Stimulated activated CD8-positive, alpha-beta memory T cell treated with anti-CD3 and anti-CD28 coated beads, Interleukin-2, amount 100 ng/mL, for 1 hour (primary cell): ENCODE measurements at places on chromosomes 11 and 22.

GRCh38 chr22:35973388-35973787 lies 55.2 kb downstream of the RBFOX2 start:
- no peak for DNase-seq

DNA sequence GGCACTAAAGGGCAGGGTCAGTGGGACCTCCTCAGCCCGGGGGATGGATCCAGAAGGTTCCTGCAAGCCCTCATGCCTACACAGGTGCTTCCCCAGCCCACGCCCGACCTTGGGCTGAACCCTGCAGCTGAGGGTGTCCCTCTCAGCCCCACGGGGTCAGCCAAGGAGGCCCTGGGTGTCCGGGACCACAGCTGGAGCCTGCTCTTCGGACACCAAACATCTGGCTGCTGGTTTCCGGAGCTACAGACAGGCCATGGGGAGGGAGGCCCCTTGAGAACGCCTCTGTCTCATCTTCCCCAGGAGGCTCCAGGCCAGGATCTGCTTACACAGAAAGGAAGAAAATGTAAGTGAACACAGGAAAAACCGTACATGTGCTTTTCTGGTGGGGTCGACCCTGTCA lies 355.7 kb downstream of the MN1 start:
- no peak for DNase-seq

DNA sequence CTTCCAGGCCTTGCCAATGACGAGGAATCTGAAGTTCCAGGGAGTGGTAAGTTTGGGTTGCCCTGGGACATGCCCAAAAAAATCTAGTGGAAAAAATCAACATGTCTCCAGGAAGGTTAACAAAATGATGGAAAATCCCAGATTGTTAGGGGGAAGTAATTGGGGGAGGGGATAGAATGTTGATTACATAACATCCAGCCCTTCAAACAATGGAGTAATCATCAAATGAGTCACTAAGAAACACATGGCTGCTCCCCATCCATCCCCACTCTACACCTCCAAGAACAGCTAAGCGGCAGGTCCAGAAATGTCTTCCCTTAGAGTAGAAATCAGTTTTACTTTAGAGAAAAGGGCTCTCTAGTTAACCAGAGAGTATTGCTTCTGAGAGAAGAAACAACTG lies 94.9 kb downstream of the ETS1 start:
- no peak for DNase-seq

DNA sequence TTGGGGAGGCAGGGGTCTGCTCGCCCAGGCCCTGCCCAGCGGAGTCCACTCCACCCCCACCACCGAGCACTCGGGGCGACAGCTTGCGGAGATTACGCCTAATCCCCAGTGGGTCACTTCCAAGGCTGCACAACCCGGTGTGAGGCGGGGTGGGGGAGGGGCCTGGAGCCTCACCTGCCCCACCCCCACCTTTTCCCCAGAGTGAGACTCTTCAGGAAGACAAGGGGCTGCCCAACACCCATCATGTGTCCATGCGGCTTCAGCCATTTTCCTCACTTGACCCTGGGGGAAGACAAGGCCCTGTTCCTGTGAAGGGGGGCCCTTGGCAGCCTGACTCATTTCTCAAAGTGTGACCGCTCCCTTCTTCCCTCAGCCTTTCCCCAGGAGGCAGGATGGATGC lies 12.5 kb downstream of the SYNGR1 start:
- no peak for DNase-seq

GRCh38 chr11:17898782-17899181 lies 114.1 kb downstream of the SERGEF start:
- no peak for DNase-seq

DNA sequence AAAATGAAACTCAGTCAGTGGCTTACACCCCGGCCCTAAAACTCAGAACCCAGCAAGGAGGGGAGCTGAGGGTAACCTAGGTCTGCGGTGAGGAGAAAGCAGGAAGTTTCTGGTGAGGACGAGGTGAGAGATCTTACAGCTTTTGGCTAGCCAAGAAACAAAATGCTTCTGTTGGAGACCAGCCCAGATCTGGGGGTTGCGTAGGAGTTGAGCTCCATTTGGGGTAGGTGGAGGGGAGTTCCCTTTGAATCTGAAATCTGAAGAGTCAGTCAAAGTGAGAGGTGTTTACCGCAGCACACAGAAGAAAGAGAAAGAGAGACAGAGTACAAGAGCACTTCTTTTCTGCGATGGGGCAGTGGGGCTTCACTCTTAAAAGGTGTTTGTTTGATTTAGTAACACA lies 29.6 kb downstream of the EHF start:
- DNase-seq = peak; percentile 45

DNA sequence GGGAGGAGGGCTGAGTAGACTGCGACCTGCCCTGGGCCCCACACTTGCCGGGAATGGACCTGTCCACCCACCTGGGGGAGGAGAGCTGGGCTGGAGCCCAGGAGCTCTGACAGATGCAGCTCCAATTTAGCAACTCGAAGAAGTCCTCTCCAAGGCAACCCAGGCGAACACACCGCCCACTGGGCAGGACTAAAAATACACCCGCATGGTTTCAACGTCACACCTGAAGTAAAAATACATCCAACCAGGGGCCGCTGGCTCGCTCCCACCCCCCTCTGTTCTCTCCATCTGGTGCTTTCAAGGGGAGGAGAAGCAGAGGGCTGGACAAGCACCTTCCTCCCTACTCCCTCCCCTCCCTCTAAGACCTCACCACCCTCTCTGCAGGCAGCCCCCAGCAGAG lies 119.9 kb downstream of the FEZ1 start:
- no peak for DNase-seq

- no peak for DNase-seq
Measured at GRCh38 chr22:35537232-35537631, 3.4 kb upstream of the RASD2 start.

- no peak for DNase-seq
Measured at GRCh38 chr11:1303126-1303821, 6.2 kb downstream of the TOLLIP start.

DNA sequence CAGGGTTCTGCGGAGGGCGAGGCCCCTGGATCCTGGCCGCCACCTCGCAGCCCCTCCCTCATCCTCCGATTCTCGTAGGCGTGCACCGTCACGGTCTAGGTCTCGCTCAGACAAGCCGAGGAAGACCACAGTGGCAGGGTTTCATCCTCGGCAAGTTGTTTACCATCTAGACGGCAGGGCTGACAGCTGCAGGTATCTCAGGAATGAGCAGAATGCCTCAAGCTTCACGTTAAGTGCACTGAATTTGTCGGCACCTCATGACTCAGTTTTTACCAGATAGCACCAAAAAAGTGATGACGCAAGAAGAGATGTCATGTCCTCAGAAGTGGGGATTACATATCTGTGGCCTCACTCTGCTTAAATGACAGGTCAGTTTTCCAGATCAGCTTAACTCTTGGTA lies 35.1 kb downstream of the WT1 start:
- DNase-seq = no peak

GRCh38 chr22:29060251-29060869 lies 1.3 kb downstream of the C22orf31 start:
- no peak for DNase-seq

DNA sequence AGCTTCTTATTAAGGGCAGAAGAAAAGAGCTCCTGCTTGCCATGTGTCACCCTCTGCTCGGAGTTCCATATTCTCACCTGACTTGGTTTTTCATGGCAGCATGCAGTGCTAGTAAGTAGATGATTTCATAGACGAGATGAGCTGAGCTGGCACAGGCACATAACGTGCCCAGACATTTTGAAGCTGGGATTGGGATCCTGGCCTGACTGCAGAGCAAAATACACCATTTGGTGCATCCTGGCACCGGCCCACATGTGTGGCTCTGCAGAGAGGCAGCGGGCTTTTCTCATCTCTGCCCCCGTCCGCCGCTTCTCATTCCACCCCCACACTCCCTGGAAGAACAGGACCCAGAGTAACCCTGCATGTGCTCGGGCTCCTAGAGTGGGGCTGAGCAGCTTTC lies 24.8 kb downstream of the FAM118A start:
- no peak for DNase-seq

DNA sequence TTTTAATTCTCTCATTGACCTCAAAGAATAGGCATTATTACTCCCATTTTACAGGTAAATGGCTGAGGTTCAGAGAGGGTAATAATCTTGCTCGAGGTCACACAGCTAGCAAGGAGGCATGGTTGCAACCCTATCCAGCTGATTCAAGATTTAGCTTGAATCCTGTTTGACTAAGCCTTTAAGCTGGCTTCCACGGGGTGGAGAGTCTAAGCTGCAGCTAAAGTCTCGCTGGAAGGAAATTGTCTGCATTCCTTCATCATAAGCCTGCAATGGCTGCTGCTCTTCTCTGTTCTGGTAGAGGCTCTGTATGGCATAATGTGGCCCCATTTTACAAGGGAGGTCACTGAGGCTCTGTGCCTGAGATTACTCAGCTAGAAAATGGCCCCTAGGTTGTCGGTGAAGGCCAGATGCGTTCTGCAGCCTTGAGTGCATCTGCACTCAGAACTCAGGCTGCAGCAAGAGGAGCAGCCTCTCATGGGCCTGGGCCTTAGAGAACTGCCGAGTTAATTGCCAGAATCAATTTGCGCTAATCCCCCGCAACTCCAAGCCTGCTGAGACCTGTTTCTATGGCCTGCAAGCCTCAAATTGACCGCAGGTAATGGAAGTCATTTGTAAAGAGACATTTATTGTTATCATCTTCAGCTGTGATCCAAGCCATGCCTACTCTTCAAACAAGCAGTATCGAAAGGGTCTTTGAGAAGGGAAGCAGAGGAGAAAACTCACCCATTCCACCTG lies 44.1 kb upstream of the SEZ6L start:
- no peak for DNase-seq

DNA sequence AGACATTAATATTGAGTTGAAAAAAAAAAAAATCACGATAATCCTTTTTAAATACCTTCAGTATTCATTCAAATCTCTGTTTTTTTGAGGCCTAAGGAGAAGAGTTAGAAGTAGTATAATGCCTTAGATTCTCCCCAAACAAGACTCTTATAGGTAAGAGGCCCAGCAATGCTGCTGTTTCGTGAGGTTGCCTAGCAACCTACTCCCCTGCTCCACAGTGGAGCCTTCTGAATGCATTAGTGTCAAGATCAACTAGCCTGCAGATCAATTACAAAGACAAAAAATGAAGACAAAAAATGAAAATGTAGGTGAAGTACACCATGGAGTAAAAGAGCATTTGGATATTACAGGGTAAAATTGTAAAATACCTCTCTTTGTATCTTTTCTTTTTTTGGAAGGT lies 229.8 kb upstream of the LUZP2 start:
- DNase-seq = no peak

- DNase-seq = no peak
Measured at GRCh38 chr22:22226448-22227187, 18.0 kb upstream of the VPREB1 start.

- no peak for DNase-seq
Measured at GRCh38 chr11:48047616-48048015, 67.3 kb downstream of the PTPRJ start.

DNA sequence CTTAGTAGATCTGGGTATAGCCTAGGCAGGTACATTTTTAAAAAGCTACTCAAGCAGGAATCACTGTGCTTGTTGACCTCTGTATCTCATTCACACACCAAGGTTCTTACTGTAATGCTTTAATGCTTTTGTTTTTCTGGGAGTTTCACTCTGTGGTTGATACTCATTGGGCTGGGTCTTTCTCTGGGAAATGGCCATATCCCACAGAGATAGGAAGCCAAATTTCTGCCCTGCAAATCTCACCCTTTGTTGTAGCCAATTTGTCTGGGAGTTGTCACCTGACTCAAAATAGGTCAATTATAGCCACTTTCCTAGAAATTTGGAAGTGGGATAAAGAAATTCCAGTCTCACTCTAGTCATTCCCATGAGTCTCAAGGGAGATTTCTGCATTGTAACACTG lies 195.8 kb upstream of the BDNF start:
- DNase-seq = no peak
